ENCODE measurements at places on chromosomes 5 and 9.
A peak's percentile ranks its signal among the peaks of the same experiment; 100 is the strongest.

- no peak for DNase-seq
Measured at GRCh38 chr9:94900222-94901018, 173.9 kb downstream of the AOPEP start.

- DNase-seq: no peak
Measured at GRCh38 chr9:27179245-27179865, 70.3 kb downstream of the TEK start.

DNA sequence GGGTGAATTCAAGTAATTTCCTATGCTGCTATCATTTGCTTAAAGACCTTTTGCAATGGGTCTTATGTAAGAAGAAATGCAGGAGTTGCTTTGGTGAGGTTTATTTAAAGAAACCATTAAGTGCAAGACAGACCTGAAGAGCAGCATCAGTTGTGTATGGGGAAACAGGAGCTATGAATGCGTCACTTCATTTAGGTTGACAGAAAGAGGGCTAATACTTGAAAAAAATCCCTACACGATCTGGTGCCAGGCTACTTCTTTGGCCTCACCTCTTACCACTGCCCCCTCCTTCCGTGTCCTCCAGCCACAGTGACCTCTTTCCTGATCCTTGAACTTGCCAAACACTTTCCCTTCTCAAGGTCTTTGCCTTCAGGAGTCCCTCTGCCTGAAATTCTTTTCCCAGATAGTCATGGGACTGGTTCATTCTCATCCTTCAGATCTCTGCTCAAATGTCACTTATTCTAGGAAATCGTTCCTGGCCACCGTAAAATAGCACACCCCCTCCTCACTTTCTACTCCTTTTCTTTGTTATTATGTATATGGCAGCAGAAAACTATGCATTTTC, 1.4 kb upstream of the JAK2 start:
- no peak for DNase-seq

DNA sequence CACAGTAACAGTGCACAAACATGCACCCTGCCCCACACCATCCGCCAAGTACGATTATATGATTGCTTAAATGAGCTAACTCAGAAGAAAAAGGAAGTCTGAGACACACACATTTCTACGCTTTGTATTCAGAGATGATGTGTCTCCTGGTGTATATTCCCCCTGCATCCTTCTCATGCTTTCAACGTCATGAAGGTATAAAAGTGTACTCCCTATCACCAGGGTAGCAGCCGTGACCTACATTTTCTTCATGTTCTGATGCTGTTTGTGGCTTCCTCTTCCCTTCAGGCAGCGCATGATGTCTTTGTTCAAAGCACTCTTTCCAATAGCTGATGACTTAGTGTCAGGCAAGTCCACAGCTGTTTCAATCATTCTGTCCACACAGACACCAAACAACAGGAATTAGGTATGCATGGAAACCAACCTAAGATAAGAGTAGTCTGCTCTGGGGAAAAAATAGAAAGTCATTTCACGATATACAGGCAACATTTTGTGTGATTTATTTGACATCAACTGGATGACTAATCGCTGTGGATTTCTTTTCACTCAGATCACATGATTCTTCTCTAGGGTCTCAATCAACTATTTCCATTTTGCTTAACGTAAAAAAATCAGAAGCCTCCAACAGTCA, 269.4 kb upstream of the PTGER4 start:
- peak; percentile 54 for DNase-seq

DNA sequence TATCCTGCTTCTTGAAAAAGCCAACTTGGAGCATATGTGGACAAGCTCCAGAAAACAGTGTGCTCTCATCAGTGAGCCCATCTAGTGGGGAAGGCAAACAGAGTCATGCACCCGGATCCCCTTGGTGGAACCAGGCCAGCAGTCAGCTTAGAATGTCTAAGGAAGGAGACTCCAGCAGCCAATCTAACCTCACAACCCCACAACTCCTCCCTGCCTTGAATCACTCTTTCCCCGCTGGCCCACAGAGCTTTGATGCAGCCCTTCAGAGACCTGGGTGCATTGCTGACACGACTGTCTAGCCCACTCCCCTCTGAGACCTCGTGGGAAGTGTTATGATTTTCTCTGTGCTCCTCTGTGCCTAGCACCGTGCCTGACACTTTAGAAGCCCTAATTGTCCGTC, 623.7 kb downstream of the BNC2 start:
- DNase-seq: no peak

DNA sequence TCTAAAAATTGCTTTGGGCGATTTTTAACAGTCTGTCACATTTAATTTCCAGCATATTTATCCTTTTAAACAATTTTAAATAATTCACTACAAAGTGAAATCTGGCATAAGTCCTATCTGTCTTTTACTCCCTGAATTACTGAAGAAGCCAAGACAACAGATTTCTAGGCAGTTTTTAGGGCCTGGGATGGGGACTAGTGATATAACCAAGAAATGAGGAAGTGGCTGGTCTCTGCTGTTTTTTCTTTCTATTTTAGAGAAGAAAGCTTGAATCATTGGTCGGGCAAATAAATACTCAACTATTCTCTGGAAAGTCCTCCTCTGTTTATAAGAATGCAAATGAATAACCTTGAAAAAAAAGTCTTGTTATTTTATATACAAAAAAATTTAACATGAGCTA, 79.7 kb upstream of the SSBP2 start:
- no peak for DNase-seq

- no peak for DNase-seq
Measured at GRCh38 chr5:142098931-142099330, 9.6 kb upstream of the NDFIP1 start.

GRCh38 chr9:73411494-73411893, 259.8 kb downstream of the ANXA1 start:
- DNase-seq: no peak

GRCh38 chr9:79581794-79582193, 10.0 kb downstream of the TLE4 start:
- peak; percentile 40 for DNase-seq

DNA sequence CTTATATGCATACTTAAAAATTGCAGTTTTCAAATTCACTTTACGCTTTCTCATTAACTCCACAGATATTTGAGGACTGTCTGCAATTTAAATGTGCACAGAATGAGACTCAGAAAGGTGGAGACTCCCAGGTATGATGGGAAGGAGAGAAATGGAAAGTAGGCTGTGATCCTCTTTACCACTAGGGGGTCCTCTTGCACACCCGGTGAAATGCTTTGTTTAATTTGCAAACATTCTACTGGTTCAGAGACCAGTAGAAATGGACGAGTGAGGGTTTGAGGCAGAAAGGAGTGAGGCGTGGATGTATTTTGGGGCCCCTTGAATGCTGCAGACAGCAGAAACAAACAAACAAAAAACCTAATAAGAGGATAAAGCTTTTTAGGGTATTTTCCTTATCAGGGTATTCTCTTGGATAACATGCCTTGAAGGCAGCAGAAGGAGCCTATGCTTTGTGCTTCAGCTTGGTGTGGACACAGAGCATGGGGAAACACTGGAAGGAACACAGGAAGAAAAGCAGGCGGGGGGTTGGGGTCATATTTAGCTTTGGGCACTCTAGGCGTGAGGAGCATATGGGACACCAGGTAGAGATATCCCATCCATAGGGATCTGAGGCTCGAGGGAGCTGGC, 410.1 kb downstream of the DMRT2 start:
- DNase-seq: peak; percentile 19

- DNase-seq: no peak
Measured at GRCh38 chr9:76330034-76330433, 64.2 kb downstream of the RFK start.

GRCh38 chr9:6711403-6711802, 46.4 kb upstream of the KDM4C start:
- DNase-seq: no peak

- DNase-seq: no peak
Measured at GRCh38 chr5:160799184-160799583, 52.8 kb downstream of the ATP10B start.

- no peak for DNase-seq
Measured at GRCh38 chr9:97512966-97513560, 11.6 kb downstream of the TMOD1 start.

- DNase-seq: no peak
Measured at GRCh38 chr9:1267581-1267980, 217.4 kb downstream of the DMRT2 start.

GRCh38 chr5:80055491-80056170, 20.5 kb downstream of the THBS4 start:
- DNase-seq: no peak

DNA sequence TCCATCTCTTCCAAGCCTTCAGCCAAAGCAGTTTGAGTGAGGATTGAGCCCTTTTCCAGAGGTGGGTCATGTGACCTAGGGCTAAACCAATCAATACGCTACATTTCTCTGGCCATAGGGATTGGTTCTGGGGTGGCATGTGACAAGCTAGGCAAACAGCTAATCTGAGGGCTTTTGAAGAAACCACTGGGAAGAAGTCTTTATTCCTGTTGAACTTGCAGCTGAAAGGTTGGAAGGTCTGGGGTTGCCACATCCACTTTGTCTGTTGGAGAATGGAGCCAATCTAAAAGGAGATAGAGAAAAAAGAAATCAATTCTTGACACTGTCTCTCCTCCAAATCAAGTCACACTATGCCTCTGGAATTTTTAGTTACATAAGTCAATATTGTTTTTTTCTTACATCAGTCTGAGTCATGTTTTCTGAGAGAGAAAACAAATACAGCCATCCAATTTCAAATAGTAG, 637.8 kb upstream of the WWC1 start:
- DNase-seq: no peak

DNA sequence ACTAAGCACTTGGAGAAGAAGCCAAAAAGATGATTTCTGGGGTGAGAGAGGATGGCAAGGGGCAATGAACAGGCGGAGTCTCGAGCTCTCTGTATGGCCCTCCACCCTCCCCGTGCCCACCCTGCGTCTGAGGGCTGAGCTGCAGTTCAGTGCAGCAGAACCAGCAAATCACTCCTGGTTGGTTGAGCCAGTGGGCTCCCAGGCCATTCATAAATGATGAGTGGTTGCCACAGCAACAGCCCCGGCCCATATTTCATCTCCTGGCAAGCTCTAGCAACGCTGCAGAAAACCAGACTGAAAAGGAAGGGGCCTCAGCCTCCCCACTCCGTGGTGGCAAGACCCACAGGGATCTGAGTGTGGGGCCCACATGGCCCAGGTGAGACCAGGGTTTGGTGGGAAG, 93.8 kb upstream of the PPP1R26 start:
- DNase-seq: no peak

DNA sequence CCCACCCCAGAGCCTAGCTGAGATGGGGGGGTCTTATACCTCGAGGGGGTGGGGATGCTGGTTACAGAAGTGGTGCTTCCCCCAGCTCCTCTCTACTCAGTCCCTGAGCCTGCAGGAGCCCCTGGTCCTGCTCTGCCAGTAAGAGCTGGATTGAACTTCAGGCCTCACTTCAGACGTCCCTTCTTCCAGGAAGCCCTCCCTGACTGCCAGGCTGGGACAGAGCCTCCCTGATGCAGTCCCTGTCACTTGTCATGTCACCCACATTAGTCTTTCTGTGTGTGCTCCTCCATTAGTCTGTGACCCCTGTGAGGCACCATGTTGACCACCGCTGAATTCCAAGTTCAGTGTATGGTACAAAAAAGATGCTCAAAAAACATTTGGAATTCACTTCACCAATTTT, 78.7 kb upstream of the ASS1 start:
- DNase-seq: no peak

- no peak for DNase-seq
Measured at GRCh38 chr5:106459541-106459940, 1211.2 kb downstream of the EFNA5 start.

GRCh38 chr5:138748630-138749081, 4.6 kb upstream of the CTNNA1 start:
- no peak for DNase-seq

DNA sequence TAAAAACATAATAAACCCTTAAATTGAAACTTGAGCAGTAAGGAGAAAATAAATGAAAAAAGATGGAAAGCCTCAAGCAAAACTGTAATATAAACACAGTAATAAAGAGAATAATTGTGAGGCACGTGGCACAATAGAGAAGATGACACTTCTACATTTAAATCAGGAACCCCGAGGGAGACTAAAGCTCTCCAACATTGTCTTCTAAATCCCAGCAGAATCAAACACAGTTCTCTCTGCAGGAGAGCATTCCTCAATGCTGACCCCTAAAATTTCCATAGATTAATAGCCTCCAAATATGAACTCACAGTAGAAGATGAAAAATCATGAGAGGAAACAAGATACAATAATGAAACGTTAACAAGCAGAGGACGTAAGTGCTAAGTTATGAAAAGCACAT, 721.2 kb upstream of the COX7C start:
- DNase-seq: no peak

GRCh38 chr5:126189231-126189630, 234.0 kb upstream of the GRAMD2B start:
- DNase-seq: no peak

GRCh38 chr5:156121882-156122281, 205.1 kb upstream of the SGCD start:
- no peak for DNase-seq

DNA sequence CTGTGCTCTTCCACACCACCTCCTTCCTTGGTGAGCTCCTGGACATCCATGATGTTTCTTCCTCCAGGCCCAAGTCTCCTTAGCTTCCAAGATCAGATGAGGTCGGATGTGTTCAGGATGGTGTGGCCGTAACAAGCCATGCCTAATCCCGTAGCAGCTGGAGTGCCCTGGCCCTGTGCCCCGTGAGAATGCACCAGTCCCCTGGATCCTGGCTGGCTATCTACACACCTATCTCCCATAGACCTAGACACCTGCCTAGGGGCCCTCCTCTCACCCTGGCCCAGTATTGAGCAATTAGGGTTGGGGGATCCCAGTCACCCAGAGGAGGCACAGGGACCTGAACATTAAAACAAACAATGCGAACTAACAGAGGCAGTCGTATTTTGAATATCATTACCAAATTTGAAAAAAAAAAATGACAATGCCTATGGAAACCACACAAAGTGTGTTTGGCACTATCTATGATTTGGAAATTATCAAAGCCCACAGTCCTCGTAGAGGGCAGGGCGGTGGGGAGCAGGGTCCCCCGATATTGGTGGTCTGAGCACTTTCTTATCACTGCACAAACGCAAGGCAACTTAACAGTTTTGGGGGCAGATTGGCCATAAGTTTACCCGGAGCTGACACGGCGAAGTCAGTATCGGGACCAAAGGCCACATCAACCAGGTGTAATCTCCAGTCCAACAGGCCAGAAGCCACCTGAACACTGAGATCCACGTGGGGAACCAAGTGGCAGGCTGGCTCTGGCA, 13.2 kb downstream of the ENG start:
- no peak for DNase-seq

DNA sequence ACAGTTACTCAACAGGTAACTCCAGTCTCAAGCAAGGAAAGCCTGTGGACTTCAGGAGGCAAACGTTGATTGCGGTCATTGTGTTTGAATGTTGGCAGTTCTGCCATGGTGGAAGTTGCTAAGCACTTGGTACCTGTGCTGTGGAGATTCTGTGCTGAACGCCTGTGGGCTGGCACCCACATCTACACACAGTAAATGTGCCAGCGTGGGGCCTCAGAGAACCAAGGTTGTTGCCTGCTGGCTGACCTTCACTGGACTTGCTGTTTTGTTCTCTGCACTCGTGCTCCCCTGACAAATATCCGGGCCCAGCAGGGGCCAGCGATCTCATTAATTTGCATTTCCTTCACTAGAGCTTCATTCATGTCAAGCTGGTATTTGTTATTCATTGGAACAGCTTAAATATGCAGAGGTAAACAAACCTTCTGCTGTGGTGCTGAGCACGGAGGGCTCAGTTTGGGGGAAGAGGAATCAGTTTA, 141.8 kb downstream of the PRKACG start:
- DNase-seq: no peak

- DNase-seq: no peak
Measured at GRCh38 chr9:31823365-31823764, 561.1 kb upstream of the ACO1 start.

All from activated T-cell treated with anti-CD3 and anti-CD28 coated beads, Interleukin-2, amount 50 U/mL, for 48 hours (primary cell).